ENCODE measurements at places on chromosomes 16 and 17.

- DNase-seq: no peak
These were observed 97.5 kb downstream of the METRNL start for GRCh38 chr17:83176623-83177583.

DNA sequence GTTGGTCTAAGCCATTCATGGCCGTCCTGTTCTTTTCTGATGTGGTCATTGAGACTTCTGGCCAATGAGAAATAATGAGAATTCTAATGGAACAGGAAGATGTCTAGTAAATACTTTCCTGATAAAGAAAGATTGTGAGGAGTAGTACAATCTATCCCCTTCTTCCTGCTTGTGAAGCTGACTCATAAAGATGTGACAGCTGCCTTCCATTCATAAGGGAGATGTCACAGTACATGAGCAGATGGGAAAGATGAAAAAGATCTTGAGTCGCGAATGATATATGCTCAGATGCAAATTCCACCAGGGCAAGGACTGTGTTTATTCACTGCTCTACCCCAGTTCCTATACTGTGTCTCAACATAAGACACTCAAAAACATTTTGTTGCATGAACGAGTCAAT is 111.7 kb upstream of the FOXF1 start:
- no peak for DNase-seq

DNA sequence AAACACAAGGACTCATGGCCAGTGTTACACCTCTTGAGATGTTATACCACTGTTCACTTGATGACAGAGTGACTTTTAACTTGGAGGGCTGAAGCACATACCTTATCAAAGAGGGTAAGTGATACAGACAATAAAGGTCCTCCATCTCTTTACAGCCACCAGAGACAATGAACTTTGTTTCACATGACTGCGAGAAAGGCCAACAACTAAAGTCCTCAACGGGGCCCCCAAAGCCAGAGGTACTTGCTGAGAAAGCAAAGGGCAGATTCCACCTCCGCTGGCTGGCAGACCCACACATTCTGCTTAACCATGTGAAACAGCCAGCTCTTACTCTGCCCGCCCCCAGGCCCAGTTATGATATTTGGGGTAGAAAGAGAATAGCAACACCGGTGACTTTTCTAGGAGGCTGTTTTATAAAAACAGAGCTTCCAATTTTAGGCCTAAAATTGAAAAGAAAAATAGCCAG is 21.4 kb downstream of the DCUN1D3 start:
- DNase-seq: no peak

- DNase-seq: no peak
These were observed 3.2 kb upstream of the KRT10 start for GRCh38 chr17:40825599-40825998.

DNA sequence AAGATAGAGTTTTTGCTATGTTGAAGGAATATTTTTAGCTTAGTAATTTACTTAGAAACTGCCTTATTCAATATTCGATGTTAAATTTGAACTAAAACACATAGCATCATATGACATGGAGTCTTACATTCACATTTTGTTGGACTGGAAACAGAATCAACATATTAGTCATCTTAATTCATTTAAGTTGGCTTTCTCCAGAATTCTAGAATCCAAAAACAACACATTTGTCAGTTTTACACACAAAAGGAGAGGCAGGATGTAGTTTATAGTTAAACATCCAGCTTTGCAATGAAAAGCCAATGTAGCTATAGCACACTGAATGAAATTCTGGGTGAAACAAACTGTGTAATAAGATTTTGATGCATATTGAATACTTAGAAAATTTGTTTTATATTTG is 43.3 kb downstream of the WWOX start:
- no peak for DNase-seq

GRCh38 chr17:13008461-13008860 is 9.4 kb downstream of the ELAC2 start:
- DNase-seq: no peak

All from stimulated activated CD8-positive, alpha-beta memory T cell treated with anti-CD3 and anti-CD28 coated beads, Interleukin-15, amount 100 ng/mL, for 4 hours (primary cell).